Urinary bladder (tissue), 4 donors: ENCODE measurements at places on chromosomes 7 and 10. TPM values are rescaled to one million over a fixed set of nuclear protein-coding genes. Genes with fewer than 3 reads are reported as not detected.
A peak's percentile ranks its signal among the peaks of the same experiment; 100 is the strongest.

- DNase-seq, result no peak
Measured at GRCh38 chr7:28361551-28361950, 50.8 kb upstream of the CREB5 start.

GRCh38 chr10:114779803-114780576 lies 41.6 kb upstream of the FHIP2A start:
- peak; percentile 62 for DNase-seq

The SAMD9L gene
- 25.5 TPM for total RNA-seq

DNA sequence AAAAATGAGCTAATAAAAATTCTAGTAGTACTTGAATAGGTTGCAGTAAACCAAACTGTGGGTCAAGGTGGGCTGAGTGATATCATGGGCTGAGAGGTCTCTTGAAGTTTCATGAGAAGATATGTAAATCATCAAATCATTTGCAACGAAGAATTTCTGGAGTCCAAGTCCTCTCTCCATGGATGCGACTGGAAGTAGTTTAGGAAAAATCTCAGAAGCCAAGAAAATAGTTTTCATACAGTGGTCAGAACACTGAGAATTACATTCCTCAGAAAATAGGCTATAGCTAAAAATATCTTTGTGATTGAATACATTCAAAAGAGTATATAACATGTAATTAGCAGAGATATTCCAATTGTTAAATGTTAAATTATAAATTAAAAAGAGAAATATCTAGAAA lies 3.6 kb upstream of the IFIT1 start:
- DNase-seq, result no peak

DNA sequence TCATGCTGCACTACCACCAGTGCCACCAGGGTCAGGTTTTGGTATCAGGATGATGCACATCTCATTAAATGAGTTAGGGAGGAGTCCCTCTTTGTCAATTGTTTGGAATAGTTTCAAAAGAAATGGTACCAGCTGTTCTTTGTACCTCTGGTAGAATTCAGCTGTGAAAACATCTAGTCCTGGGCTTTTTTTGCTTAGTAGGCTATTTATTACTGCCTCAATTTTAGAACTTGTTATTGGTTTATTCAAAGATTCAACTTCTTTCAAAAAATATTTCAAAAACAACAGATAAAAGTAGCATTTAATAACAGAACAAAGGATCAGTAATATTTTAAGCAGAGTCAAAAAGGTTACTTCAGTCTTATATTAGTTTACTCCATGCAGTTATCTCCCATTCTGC lies 6.4 kb upstream of the ZNF716 start:
- no peak for DNase-seq
